ENCODE measurements at places on chromosomes 16 and 17. TPM values are rescaled to one million over a fixed set of nuclear protein-coding genes. Genes with fewer than 3 reads are reported as not detected.

EME1 gene
- total RNA-seq, result 9.1 TPM

PSMB10 gene
- total RNA-seq, result 40.8 TPM

TEX14 gene
- not detected for total RNA-seq

DNA sequence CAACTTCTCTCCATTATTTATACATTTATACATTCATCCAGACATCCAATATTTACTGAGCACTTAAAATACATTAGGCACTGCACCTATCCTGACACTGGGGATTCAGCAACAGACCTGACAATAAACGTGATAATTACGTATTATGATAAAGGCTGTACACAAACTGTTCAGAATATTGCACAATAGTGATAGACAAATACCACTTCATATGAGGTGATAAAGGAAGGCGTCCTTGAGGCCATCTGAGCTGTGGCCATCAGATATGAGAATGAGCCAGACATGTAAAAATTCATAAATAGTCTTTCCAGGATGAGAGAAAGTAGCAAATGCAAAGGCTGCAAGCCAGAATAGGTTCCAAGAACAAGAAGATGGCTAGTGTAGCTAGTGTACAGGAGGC lies 8.6 kb downstream of the USP32 start:
- DNase-seq, result no peak

TRIM47 gene
- total RNA-seq, result 56.7 TPM

ZNF48 gene
- 15.3 TPM for total RNA-seq

All from endothelial cell of umbilical vein (primary cell).